NCI-H1417 treated with DMSO at 0.1 percent for 48 hours (cell line): ENCODE measurements at places on chromosomes 3 and 15.

DNA sequence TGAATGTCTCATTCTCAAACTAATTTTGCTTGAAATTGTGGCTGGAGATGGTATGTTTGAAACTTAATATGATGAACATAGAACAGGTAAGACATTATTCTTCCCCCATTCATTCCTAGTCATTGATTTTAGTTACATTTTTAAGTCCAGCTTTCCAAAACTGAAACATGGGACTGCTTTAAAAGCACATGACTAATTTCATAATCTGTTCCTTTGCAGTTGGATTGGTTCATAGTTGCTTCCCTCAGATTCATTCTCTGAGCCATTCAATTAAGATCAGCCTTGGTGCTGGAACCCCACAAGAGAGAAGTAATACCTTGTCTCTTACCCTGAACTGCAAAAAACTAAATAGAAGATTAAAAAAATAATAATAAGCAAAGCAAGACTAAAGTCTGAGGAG lies 87.5 kb upstream of the TGFBR2 start:
- no peak for DNase-seq

- no peak for DNase-seq
Observed at GRCh38 chr3:31050296-31050695, 155.8 kb upstream of the GADL1 start.

- DNase-seq = no peak
Observed at GRCh38 chr3:82224661-82225060, 463.2 kb upstream of the GBE1 start.

DNA sequence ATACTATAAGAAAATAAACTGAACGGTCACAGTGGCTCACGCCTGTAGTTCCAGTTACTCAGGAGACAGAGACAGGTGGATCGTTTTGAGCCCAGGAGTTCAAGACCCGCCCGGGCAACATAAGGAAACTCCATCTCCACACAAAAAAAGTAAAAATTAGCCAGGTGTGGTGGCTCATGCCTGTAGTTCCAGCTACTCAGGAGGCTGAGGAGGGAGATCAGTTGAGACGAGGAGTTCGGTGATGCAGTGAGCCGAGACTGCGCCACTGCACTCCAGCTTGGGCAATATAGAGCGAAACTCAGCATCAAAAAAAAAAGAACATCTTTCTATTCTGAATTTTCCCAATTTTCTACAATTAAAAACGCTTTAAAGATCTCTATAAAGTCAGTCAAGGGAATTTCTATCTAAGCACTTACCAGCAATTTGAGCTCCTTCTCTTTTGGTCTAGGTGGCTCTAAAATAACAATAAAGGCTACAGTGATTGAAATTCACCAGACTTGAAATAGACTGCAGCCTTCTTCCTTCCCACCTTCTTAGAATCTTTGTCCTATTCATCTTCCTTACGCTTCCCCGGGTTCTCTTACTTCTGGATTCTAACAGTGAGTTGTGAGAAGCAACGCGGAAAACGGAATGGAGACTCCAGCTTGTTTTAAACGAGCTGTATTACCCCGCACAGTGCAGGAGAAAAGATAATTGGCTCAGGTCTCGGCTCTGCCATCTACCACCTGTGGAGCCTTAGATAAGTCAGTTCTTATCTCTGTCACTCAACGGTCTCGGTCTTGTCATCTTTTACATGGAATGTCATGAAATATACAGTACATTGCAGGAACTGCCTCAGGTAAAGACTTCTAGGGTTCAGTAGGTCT lies 812 bp upstream of the SEC62 start:
- DNase-seq = no peak

- no peak for DNase-seq
Observed at GRCh38 chr3:106305882-106306435, 437.1 kb upstream of the CBLB start.

GRCh38 chr3:156731813-156732212 lies 57.4 kb downstream of the TIPARP start:
- no peak for DNase-seq

- no peak for DNase-seq
Observed at GRCh38 chr3:185764163-185764979, 60.5 kb downstream of the IGF2BP2 start.
